ENCODE measurements at places on chromosomes 12 and 14.

DNA sequence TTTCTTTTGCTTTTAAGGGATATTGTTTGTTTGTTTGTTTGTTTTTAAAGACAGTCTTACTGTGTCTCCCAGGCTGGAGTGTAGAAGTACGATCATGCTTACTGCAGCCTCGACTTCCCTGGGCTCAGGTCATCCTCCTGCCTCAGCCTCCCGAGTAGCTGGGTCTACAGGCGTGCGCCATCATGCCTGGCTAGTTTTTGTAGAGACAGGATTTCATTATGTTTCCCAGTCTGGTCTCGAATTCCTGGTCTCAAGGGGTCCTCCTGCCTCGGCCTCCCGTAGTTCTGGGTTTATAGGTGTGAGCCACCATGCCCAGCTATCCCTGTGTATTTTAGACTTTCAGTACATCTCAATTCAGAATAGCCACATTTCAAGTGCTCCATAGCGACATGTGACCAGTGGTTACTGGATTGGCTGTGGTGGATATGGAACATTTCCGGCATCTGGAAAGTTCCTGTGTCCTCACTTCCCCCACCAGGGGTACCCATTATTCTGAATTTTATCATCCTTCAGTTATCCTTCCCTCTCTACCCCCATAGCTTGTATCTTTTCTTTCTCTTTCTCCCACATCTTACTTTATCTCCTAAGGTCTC is 61.1 kb downstream of the HRK start:
- DNase-seq, result no peak

DNA sequence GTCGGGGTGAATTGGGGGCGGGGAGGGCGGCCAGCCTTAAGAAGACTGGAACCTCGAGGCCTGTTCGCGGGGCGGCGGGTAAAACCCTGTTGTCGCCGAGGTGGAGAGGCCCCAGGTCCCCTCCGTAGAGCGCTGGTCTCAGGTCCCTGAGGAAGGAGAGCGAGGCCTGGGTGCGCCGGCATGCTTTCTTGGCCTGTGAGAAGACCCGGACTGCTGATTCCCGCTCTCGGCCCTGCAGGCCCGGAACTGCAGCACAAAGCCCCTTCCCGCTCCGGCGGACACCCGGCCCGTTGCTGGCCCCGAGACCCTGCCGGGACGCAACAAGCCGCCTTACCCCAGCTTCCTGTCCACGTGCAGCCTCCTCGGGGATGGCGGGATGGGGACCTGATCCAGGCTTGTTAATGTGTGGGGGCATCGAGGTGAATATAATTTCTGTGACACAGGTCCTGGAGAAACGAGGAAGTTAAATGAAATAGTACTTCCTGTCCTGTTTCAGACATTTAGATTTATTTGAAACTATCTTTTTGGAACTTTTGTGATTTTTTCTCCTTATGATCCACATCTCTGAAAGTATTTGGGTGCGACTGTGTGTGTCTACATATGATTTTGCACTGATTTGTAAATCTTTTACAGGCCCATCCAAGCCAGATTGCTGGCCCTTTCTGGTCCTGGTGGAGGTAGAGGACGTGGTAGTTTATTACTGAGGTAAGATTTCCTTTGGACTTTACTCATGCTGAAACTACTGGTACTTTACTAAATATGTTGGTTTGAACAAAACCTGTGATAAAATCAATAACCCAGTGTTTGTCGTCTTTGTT is 600 bp downstream of the PNN start:
- no peak for DNase-seq

- DNase-seq, result no peak
These were observed 56.6 kb downstream of the SUDS3 start for GRCh38 chr12:118432812-118433545.

GRCh38 chr12:94078736-94079509 is 69.5 kb upstream of the PLXNC1 start:
- DNase-seq, result no peak

- no peak for DNase-seq
These were observed 217.4 kb upstream of the PWP1 start for GRCh38 chr12:107468182-107468581.

DNA sequence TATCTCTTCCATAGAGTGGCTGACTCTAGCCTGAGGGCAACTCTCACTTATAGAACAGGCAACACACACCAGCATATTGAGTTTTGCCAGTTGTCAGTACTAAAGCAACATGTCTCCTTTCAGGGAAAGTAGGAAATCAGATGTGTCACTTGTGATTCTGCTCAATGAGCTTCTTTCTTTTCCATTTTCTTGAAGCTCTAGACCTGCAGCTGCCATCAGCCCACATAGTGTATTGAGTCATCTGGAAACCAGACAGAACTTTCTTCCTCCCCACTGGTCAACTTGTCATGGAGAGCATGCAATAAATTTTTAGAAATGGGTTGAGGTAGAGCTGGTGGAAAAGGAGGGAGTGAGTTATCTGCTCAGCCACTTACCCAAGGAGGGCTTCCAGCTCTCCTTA is 209.0 kb upstream of the PLEKHG7 start:
- no peak for DNase-seq

- DNase-seq, result no peak
These were observed 401.3 kb downstream of the DIO2 start for GRCh38 chr14:79809849-79810612.

DNA sequence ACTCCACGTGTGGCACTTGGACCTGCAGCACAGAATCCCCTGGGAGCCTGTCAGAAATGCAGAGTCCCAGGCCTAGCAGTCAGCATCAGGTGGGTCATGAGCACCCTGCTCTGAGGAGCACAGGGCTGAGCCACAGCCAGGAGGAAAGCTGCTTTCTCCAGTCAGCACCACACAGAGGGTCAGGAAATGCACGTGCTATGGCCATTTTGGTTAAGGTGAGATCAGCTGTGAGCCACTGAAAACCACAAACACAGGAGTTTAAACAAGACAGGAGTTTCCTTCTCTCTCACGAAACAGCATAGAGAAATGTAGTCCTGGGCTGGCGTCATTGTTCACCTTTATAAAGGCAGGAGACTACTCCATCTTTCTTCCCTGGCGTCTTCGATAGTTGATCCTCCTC is 204.5 kb upstream of the SFSWAP start:
- DNase-seq, result no peak

Measured in CD4-positive, alpha-beta T cell treated with Interleukin-15 for 1 hour (primary cell).